HT1080 (cell line): ENCODE measurements at places on chromosomes 1 and 21.

- DNase-seq = no peak
Observed at GRCh38 chr1:38015978-38016725, 3.6 kb downstream of the UTP11 start.

- DNase-seq = no peak
Observed at GRCh38 chr21:31915566-31915965, 42.7 kb downstream of the HUNK start.

GRCh38 chr1:2988256-2988655 lies 33.0 kb upstream of the ACTRT2 start:
- DNase-seq = no peak

DNA sequence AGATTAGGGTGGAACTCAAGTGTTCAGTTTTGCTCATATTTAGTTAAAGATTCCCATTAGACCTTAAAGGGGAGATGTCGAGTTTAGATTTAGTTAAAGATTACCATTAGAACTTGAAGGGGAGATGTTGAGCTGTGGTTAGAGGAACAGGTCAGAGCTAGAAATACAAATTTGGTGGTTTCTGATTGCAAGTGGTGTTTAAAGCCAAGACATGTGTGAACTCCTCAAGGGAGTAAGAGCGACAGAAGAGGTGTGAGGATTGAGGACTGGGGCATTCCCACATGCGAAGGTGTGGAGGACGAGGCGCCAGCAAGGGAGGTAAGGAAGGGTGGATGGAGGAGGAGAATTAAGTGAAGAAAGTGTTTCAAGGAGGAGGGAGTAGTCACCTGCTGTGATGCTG lies 168.6 kb downstream of the IER5 start:
- no peak for DNase-seq

GRCh38 chr1:177913762-177914540 lies 55.9 kb downstream of the SEC16B start:
- DNase-seq = peak; percentile 30

GRCh38 chr1:59128784-59129227 lies 168.1 kb upstream of the FGGY start:
- DNase-seq = peak; percentile 71
